HAP-1 (cell line): ENCODE measurements at places on chromosomes 6 and 20.
A peak's percentile ranks its signal among the peaks of the same experiment; 100 is the strongest.

DNA sequence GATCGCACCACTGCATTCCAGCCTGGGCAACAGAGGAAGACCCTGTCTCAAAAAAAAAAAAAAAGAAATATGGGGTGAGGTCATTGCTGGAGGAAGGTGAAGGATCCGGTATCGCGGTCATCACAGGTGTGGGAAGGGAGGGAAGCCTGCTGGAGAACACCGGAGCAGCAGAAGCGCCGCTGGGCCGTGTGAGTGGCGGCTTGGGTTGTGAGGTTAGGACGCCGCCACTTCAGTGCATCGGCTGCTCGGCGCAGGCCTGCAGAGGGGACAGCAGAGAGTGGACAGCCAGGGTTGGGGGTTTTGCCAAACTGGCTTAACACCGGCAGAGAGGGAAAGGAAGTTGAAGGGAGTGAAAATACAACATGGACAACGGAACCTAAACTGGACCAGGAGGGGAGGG, 5.4 kb downstream of the TLDC2 start:
- no peak for DNase-seq

GRCh38 chr6:98678481-98678880, 155.9 kb upstream of the POU3F2 start:
- no peak for DNase-seq

- DNase-seq, result no peak
Measured at GRCh38 chr6:150263765-150264404, 104.9 kb upstream of the IYD start.

DNA sequence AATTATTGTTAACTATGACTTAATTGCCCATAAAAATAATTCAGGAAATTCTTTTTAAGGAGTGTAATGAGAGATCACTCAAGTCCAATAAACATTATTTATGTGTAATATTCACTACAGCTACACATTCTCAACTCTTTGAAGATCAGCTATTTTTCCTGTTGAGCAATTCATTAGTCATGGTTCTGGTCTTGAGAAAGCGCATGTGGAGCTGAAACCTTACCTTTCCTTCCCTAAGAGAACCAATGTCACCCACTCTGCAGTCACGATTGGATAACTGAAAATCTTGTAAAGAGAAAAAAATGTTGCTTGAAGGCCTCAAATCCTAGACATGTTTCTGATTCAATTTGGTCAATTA, 736.9 kb upstream of the MARCKS start:
- DNase-seq, result no peak

- DNase-seq, result no peak
Measured at GRCh38 chr6:13914351-13914750, 10.4 kb upstream of the RNF182 start.

- DNase-seq, result no peak
Measured at GRCh38 chr20:15076785-15077184, 739.4 kb upstream of the FLRT3 start.

GRCh38 chr6:138618168-138618567, 118.9 kb upstream of the NHSL1 start:
- DNase-seq, result no peak

DNA sequence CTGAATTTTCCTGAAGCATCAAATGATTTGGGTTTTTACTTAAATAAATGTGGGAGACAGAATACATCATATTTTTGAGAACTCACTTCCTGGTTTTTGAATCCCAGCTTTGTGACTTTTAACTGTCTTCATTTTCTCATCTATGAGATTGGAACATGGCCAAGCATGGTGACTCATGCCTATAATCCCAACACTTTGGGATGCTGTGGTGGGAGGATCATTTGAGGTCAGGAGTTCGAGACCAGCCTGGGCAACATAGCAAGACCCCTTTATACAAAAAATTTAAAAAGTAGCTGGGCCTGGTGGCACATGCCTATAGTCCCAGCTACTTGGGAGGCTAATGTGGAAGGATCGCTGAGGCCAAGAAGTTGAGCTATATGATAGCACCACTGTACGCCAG, 122.3 kb downstream of the QKI start:
- DNase-seq, result no peak

DNA sequence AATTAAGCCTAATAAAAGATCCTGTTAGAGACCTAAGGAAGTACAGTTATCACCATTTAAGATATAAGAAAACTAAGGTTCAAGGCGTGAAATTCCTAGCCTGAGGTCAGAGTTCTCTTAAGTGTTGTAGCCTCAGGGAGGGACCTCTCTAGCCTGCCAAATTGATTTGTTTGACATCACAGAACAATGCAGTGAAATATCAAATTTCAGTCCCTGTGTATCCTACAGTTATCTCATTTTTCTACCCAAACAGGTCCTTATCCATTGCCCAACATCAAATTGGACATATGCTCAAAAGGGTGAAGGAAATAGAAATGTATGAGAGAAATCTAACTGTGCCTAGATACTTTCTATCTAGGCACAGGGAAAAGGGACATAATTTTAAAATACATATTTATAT, 63.0 kb downstream of the NCOA7 start:
- no peak for DNase-seq

- DNase-seq, result peak; percentile 49
Measured at GRCh38 chr6:158793432-158793831, 25.7 kb downstream of the EZR start.

GRCh38 chr20:49979030-49979832, 3.5 kb upstream of the SNAI1 start:
- DNase-seq, result peak; percentile 54

- no peak for DNase-seq
Measured at GRCh38 chr20:22453244-22454080, 130.9 kb downstream of the FOXA2 start.

DNA sequence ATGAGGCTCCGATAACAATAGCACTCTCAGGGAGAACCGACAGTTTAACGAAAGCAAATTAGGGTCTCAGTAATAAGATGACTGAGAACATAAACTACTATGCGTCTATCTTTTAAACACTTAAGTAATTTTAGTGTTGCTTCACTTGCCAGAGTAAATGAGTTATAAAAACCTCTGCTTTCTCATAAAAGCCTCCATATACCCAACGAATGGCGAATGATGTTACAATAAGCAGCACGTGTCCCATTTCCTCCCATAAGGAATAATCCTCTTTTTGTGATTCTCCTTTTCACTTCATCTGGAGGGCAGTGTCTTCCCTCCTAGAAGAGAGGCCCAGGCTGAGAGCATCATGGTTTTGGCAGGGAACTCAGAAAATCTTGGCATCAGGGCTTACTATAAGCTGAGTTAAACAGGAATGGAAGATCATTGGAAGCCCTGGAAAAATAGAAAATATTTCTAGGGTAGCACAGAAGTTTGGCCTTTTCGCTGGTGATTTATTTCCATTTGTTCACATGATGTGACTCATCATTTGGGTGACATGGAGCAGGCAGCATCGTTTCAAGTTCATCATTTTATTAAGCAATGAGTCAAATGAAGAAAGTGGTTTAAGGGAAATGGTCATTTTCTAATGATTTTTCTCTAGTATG, 255.4 kb downstream of the ATXN1 start:
- DNase-seq, result no peak

GRCh38 chr6:118042855-118043254, 135.8 kb downstream of the SLC35F1 start:
- DNase-seq, result no peak

- no peak for DNase-seq
Measured at GRCh38 chr6:16747232-16748024, 13.8 kb downstream of the ATXN1 start.
